ENCODE measurements at places on chromosomes 7 and 10.

DNA sequence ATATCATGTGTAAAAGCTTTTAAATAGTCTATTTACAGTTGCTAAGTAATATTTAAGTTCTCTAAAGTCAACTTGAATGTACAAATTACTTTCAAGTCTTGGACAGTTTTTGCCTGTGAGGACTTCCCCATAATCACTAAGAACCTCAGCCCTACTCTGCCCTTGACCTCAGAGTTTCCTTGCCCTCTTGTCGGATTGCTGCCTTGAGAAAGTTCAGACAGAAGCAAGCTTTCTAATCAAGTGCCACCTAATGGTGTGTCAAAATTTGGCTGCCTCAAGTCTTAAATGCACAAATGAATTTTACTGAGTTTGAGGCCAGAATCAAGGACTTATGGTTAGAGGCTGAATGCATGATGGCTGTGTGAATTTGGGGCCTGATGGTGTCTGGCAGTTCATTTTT, 88.3 kb upstream of the KAT6B start:
- no peak for DNase-seq

DNA sequence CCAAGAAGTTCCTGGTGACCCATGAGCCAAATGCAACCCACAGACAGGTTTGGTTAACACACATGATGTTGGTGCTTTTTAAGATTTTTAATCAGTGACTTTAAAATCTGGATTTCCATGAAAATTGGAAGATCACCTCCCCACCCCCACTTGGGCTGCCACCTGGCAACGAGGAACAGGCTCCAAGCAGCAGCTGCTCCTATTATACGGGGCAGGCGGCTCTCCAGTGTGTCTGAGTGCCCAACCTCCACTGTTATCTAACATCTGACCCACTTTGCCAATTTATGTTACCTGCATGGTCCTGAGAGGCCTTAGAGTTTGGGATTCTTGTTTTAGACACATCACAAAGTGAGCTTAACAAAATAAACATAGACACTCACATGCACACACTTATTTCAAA, 56.4 kb downstream of the SGMS1 start:
- no peak for DNase-seq

DNA sequence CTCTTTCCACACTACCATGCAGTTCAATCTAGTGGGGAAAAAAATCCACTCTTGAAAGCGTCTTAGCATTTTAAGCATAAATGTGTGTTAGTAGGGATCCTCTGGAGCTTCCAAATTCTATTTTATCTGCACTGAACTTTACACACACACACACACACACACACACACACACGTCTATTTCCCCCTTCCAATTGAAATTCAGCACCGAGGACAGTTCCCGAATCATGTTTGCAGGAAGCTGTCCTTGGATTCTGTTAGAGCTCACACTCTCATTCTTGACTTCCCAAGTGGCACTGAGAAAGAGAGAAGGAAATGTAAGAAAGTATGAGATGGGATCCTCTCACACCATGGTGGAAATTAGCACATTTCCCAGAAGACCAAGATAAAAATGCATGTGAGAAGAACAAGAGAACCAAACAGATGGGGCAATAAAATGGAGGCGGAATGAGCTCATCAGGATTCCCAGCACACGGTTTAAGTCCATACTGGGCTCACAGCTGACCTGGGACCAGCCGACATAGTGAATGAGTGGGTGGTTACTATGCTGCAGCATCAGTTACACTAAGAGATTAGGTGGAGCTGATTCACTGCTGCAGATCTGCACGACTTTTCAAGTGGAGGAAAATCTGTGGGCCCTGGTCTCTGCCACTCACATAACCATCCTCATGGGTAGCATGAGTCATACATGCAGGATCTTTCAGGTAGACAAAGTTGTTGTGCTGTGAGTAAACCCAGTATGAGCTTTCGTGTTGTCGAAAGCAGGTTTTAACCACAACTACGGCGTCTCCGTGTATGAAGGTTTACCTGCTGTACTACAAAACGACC, 3.3 kb upstream of the NPTX2 start:
- DNase-seq: no peak

DNA sequence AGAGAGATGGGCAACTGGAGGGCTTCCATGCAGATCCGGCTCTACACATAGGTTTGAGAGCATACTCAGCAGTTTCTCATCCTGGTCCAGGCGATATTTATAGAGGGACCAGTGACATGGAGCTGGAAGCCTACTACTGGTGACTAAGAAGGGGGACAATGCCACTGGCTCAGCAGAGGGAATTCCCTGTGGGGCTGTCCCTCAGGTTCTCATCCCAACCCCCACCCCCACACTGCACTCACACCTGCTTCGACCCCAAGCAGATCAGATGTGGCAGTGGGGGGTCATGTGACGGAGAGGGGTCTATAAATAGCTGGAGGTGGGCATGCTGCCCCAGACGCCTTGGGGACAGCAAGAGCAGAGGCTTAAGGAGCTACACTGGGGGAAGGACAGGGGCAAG, at the start of gene CLCN1:
Gene CLCN1 (plus strand): TSS at position 336 of the 400 bp plus-strand sequence. CDS start 102 bp downstream, outside the sequence.
- DNase-seq: no peak

GRCh38 chr7:4769761-4770160, 5.7 kb upstream of the AP5Z1 start:
- DNase-seq: no peak

DNA sequence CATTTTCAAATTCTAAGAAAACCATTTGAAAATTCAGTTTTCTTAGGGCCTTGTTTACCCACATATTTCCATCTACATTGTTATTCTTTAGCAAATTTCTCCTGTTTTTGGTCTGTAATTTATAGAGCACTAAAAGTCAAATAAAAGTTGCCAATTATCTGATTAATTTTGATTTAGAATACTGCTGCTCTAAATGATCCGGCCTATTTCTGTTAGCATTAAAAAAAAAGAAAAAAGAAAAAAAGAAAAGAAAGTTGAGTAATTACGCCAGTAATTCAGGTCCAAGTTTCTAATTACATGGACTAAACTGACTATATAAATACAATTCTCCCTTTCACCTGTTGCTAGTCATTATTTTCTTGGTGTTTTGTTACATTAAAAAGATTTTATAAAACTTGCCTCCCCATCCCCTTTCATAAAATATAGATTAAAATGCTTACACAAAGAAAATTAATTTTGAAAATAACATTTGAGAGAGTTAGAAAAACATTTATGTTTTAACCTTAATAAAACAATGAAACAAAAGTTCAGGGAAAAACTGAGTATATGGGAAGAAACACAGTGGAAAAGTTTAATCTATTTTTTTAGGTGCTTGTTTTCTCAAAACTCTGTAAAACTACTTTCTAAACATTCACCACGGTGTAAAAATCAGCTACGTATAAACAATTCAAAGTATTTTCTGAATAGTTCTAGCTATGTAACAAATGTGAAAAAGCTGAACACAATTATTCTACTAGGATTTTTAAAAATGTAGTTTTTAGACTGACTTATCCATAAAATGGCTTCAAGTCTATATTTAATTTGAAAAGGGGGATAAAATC, 6.8 kb upstream of the COMMD3 start:
- DNase-seq: no peak

- no peak for DNase-seq
Observed at GRCh38 chr7:36204929-36205635, 52.0 kb downstream of the EEPD1 start.

- DNase-seq: no peak
Observed at GRCh38 chr10:98173260-98173659, 38.8 kb downstream of the R3HCC1L start.

DNA sequence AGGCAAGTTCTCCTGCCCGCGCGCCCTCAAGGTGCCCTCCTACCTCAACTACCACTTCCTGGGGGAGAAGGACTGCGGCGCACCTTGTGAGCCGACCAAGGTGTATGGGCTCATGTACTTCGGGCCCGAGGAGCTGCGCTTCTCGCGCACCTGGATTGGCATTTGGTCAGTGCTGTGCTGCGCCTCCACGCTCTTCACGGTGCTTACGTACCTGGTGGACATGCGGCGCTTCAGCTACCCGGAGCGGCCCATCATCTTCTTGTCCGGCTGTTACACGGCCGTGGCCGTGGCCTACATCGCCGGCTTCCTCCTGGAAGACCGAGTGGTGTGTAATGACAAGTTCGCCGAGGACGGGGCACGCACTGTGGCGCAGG, 1.4 kb downstream of the FZD1 start:
- DNase-seq: no peak

- no peak for DNase-seq
Observed at GRCh38 chr10:115278294-115278693, 185.1 kb downstream of the ATRNL1 start.

DNA sequence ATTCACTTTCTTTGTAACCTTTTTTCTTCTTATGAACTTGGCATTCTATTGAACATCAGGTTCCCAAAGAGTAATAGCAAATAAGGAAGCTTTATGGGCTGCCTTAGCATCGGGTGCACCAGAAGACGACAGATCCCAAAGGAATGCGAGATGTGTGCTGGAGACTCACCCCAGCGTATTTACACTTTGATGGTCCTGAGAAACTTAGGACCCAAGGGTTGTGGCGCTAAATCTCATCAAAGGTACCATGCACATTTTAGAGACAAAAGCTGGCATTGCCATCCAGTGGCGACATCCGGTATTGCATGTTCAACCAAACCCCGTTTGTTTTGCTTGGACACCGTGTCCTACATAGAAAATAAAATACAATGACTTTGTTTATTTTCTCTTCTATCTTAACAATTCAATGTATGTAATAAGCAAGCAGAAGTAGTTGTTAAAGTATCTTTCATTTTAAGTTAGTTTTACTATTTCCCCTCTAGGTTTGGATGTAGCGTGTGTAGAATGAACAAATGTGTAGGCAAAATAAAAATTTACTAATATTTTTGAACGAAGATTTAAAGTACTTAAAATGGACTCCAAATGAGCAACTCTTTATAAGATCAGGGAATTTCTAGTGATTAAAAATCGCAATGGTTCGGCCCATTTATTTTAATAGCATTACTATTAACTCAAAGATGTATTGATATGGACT, 1154.8 kb downstream of the GATA3 start:
- peak; percentile 89 for DNase-seq

GRCh38 chr10:35300063-35300699, 36.1 kb upstream of the CCNY start:
- DNase-seq: no peak

DNA sequence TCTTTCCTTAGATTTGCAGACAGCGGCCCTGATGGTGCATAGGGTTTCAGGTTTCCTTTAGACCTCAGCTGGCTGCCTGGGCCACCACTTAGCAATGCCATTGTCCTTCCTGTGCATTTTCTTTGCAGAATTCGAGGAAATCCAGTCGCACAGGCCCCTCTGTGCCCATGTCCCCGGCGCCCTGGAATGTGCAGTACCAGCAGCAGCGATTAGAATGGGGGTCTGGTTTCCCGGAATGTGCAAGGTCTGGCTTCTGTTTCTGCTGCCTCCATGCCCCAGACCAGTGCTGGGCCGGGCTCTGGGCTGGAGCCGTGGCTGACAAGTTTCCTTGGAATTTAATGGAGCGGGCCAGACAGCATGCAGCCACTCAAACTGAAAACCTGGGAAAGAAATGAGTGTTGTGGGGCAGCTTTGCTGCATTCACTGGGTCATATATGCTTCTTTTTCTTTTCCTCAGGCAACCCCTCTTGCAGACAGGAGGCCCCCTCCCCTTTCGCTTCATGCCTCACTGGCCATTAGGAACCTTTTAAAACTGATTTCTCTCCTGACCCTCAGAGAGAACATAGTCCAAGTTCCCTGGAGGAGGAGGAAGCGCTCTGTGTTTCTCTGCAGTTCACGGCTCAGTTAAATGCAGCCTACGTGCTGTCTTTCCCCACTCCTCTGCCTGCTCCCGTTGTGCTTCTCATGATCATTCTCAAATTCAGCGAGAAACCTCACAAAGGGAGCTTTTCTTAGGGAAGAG, 14.4 kb downstream of the HTRA1 start:
- DNase-seq: no peak

GRCh38 chr7:98234429-98235147, 17.4 kb downstream of the TECPR1 start:
- no peak for DNase-seq

- no peak for DNase-seq
Observed at GRCh38 chr10:81884856-81885255, 9.9 kb downstream of the NRG3 start.

GRCh38 chr10:131436458-131436857, 124.9 kb upstream of the TCERG1L start:
- DNase-seq: no peak

GRCh38 chr10:25112016-25112415, 62.8 kb upstream of the GPR158 start:
- no peak for DNase-seq

DNA sequence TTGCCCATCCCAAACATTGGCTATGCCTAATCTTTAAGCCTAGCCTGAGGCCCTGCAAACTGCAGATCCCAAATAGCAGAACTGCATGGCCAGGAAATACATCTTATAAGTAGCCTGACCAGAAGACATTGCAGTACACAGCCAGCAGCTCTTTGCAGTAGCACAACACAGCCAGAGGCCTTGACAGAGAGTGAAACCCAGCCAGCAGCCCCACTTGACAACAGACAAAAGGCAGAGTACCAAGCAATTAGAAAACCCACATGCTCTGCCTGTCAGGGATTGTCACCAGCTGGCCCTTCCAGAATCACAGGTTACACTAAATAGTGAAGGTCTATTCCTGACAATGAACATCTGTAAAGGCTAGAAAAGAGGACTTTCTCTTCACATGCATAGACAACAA, 242.8 kb upstream of the TMEM72 start:
- DNase-seq: no peak

GRCh38 chr10:124755581-124755980, 11.4 kb upstream of the FAM53B start:
- DNase-seq: no peak

DNA sequence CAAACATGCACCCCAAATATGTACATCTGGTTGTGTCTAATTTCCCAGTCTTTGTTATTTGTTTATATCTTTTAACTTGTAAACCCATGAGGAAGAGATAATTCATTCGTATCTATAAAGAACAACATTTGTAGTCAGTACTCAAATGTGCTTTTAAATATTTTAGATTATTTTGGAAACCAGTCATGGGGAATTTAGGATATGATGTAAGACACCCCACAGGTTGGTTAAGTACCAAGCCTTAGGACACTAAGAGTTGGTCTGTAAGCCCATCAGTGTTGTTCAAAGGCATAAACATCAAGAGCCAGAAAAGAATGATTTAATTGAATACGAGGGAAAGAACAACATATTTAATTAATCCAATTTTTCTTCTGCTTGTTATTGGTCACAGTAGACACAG, 421.1 kb upstream of the SEMA3C start:
- DNase-seq: no peak

DNA sequence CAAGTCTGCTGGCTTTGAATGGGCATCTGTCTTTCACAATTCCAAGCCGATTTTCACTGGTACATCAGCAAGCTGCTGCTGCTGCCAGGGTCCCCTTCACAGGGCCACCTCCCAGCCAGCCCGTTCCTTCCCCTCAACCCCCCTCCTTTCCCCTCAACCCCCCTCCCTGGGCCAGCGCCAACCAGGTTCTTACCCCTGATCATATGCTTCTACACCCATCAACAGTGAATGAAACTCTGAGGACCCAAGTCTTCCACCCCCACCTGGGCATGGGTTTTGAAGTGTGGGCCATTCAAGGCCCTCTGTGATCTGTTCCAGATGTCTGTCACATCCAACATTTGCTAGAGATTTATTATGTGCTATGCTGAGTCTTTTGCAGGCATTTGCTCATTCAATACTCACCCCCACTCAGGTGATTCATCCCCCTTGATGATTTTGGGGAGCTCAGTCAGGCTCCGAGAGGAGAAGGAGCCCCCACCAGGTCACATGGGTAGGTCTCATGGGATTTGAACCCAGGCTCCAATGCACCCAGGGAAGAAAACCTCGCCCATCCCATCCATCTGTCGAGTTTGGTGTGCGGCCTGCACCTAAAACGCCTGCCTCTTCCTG, 52.7 kb upstream of the FOXK1 start:
- DNase-seq: no peak

- DNase-seq: peak; percentile 29
Observed at GRCh38 chr7:2099048-2099957, 133.4 kb downstream of the MAD1L1 start.

- DNase-seq: no peak
Observed at GRCh38 chr7:80859272-80859970, 59.4 kb downstream of the SEMA3C start.
